ENCODE measurements at places on chromosomes 11 and 22.
A peak's percentile ranks its signal among the peaks of the same experiment; 100 is the strongest.

- no peak for DNase-seq
These were observed 36.2 kb downstream of the SERGEF start for GRCh38 chr11:17976651-17977050.

- DNase-seq: no peak
These were observed 841.8 kb upstream of the TENM4 start for GRCh38 chr11:80282643-80283042.

DNA sequence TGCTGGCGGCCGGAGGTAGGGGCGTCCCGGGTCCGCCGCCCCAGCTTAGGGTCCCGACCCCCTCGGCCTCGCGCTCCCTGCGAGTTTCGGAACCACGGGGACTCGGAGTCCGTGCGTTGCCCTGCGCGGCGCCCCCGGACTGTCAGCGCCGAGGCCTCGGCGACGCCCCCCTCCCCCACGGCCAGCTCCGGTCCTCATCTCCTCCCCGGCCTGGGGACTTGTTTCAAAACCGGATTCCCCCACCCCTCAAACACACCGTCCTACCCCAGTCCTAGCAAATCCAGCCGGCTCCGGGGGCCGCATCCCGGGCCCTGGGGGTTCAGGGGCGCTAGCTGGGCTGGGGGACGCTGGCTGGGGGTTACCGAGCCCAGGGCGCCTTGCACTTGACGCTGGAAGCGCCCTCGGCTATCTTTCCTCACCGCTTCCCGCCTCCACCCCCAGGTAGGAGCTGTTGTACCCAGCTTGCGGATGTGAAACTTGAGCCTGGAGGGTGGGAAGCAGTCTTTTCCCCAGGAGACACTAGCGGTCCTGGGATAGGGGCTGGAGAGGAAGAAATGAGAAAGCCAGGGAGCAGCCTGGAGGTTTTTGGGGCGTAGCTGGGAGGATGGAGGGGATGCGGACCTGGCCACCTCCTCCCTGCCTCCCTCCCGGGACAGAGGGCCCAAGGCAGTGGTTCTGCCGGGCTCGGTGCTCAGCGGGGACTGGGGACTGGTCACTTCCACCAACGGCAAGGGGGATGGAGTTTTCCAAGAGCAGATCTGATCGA lies 550 bp downstream of the FBLN1 start:
- DNase-seq: no peak

DNA sequence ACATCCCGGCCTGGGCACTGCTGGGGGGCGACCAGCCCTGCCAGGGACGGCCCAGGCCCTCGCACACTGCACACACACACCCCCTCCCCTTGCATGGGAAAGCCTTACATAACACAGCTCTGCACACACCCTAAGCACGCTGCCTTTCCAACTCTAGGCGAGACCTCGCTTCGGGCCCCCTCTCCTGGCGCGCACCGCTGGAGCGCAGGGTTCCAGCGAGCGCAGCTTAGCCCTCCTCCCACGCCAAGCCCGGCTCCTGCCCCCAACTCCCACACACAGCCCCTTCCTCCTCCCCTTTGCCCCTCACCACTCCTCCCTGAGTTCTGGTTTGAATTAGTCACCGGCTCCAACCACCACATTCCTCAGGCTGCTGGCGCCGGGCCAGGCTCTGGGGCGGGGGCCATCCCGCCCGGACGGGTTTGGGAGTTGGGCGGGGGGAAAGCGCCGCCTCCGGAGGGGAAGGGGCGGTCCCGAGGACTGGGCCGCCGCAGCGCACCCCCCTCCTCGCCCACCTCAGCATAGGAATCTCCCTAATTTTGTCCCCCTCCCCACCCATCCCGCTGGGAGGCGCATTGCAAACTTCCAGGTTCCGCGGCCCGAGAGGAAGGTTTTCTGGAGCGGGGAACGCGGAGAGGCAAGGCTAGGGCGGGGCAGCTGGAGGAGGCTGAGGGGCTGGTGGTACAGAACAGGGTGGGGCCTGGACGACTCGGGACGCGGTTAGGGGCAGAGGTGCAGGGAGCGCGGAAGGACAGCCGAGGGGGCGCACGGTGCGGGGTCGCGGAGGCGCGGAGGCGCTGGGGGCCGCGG lies 966 bp downstream of the AHNAK start:
- peak; percentile 80 for DNase-seq

DNA sequence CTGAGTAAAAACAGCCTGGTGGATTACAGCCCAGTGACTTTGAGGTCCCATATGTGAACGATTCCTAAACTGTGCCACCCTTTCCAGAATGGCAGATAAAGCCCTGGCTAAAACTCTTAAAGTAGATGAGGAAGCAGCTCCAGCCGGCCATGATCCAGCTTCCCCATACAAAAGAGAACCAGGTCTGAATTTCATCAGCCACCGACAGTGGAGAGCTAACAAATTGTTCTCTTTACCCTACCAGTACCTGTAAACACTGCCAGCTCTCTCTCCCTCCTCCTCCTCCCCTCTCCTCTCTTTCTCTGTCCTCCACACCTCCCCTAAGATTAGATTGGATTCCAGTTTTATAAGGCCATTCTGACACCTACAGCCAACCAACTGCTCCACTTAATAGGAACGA lies 176.9 kb downstream of the DSCAML1 start:
- DNase-seq: no peak

DNA sequence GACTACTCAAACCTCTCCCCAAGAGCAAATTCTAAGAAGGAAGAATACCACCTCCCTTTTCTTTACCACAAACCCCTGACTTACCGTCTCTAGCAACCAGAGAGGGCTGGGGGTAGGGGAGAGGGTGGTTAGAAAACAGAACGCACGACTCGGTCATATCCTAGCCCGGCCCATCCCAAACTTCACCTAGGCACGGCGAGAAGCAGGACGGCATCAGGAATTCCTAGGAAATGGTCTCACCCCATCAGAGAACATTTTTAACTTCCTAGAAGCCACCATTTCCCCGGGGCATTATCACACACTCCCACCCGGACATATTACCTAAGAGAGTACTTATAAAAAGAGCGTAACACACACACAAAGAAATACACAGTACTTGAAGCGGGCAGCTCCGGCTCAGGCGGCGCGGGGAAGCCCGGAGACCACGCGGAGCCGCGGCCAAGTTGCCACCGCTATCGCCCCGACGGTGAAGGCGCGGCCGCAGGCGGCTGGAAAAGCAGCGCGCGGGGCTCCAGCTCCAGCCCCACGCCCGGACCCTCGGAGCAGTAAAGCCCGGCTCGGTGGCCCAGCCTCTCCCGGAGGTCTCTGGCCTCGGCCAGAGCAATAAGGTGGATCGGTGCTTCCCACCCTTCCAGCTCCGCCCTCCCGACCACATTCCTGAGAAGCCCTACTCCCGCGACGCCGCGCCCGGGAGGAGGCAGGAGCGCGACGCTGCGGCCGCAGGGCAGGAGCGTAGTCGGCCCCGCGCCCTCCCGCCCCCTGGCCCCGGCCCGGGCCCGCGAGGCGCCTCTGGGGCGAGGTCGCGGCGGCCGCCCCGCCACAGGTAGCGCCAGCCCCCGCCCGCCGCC lies 878 bp downstream of the RRAS2 start:
- DNase-seq: peak; percentile 83

DNA sequence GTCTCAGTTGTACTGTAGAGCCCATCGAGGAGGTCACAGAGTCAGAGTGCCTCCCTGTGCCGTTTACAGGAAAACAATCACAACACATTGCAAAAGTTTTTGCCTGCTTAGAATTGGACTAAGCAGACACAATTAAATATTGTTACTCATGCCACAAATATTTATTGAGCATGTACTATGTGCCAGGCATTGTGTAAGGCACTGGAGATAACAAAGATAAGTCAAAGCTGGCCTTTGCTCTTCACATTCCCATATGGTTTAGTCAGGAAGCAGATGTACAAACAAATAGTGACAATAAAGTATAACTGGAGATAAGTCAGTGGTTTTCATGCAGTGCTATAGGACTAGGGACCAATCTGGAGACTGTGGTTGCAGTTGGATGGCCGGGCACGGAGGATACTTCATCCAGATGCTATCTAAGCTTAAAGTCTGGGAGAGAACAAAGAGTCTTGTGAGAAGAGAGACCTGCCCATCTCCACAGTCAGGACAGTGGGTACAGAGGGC lies 550.7 kb downstream of the INSC start:
- DNase-seq: no peak

GRCh38 chr11:11078344-11079086 lies 220.7 kb upstream of the ZBED5 start:
- DNase-seq: no peak

GRCh38 chr11:35144136-35144741 lies 5.3 kb downstream of the CD44 start:
- DNase-seq: no peak

- DNase-seq: no peak
These were observed 12.7 kb downstream of the ROBO4 start for GRCh38 chr11:124884869-124885479.

DNA sequence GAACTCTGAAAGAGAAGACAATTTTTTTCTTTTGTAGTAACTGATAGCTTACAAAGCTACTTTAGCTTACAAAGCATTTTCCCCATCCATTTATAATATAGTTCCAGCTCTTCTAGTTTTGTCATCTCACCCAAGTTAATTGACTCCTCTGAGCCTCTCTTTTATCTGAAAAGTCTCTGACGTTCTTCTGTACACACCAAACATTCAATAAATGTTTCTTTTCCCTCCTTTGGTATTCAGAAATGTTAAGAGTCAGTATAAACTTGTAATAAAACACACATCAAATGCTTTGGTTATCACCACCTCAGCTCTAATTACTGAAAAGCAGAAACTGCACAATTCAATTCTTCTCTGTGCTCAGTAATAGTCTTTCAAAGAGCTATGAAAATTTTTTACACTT lies 5.9 kb downstream of the CCDC90B start:
- DNase-seq: no peak

GRCh38 chr22:44805711-44806110 lies 53.3 kb downstream of the ARHGAP8 start:
- DNase-seq: no peak

GRCh38 chr22:20652130-20652529 lies 121.8 kb upstream of the SERPIND1 start:
- no peak for DNase-seq

DNA sequence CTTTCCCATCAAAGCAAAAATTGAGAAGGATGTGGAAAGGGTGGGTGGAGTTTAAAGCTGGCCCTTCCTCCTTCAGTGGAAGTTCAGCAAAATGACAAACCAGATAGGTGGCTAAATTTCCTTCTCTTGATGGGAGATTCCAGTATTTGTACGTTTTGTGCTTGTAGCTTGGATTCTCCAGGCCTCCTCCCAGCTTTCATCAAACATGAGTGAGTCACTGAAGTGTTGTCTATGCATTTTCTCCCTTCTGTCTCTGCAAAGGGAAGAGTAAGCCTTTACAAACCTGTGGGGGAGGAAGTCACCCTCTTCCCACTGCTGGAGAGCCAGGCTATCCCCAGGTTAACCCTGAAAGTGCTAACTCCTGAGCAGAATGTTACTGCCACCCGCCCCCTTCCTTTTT lies 6.4 kb downstream of the MARK2 start:
- DNase-seq: no peak

- no peak for DNase-seq
These were observed 45.2 kb upstream of the LINC01488 start for GRCh38 chr11:69436041-69436982.

All from nephron progenitor cell (in vitro differentiated cells).